Ovary (tissue), 10 donors: ENCODE measurements at places on chromosomes 5 and 9.

- no peak for DNase-seq
- H3K4me1 ChIP-seq = no peaks in the 10 kb centered on the region
- no peaks in the 10 kb centered on the region for H3K36me3 ChIP-seq
- no peaks in the 10 kb centered on the region for H3K27me3 ChIP-seq
- no peak overlapping the region for H3K27ac ChIP-seq
These were observed 154.7 kb upstream of the PHYKPL start for GRCh38 chr5:178387061-178387855.

DNA sequence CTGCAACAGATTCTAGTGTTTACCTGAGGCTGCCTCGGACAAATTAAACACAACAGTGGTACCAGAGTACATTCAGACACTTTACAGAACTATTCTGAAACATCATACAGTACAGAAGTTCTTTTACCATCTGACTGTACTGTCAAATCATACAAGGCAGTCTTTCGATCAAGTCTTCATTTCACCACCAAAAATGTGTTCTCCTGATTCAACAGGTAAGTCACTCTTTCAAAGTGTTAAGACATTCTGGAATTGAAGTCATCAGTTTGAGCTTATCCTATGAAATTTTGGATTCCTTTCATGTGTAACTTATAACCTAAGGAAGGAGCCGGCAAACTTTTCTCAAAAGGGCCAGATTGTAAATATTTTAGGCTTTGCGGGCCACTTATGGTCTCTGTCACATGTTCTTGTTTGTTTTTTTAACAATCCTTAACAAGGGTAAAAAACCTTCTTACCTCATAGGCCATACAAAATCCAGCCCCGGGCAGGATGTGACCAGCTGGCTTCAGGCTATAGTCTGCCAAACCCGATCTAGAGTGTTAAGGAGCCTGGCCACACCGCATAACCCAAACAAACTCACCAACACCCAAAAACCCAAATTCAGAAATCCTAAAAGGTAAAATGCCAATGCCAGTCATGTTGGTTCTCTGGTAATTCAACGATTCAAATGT lies 151.6 kb downstream of the DENND1A start:
- no peak overlapping the region for H3K27ac ChIP-seq
- no peaks in the 10 kb centered on the region for H3K27me3 ChIP-seq
- H3K36me3 ChIP-seq = no peaks in the 10 kb centered on the region
- DNase-seq = no peak

- no peak overlapping the region for H3K4me3 ChIP-seq
- H3K27ac ChIP-seq = no peak overlapping the region
- DNase-seq = peak; percentile 57
- H3K27me3 ChIP-seq = no peaks in the 10 kb centered on the region
- no peaks in the 10 kb centered on the region for H3K4me1 ChIP-seq
- H3K36me3 ChIP-seq = no peaks in the 10 kb centered on the region
These were observed 7.3 kb upstream of the SLC25A51 start for GRCh38 chr9:37911271-37911681.

DNA sequence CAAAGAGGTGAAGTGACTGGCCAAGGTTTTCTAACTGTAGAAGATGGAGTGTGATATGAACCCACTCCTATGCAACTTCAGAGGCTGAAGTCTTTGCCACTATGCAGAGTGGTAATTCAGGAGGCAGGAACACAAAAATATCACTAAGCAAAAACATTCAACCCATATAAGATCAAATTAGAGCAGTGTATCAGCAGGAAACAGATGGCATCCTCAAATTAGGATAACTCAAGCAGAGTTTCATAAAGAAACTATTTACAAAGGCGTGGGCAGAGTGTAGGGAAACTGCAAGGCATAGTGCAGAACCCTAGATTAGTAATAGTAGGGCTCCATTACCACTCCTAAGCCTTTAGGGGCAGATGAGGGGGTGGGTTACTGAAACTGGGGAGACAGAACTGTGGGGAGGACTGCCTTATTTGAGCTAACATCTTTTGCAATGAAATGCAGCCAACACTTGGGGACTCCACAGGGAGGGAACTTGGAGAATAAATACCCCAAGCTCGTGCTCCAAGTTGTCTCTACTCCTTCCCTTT lies 72.2 kb downstream of the PTTG1 start:
- no peak for DNase-seq
- no peak overlapping the region for H3K4me3 ChIP-seq
- H3K27me3 ChIP-seq = no peaks in the 10 kb centered on the region
- no peak overlapping the region for H3K27ac ChIP-seq

DNA sequence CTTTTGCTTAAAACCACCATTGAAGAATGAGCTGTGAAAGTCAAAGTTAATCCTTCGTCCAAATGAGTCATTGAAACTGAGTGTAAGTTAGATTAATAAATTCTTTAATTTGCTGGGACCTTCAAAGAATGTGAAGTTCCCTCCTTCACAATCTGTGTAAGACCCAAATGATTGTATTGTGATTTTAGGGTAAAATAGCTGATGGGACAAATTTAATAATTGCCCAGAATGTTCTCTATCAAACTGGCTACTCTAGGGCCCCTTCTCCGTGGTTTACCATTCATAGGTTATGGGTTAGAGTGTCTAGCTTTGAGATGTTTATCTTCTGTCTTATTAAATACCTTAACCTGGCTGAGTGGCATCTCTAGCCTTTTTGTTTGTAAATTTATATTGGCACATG lies 11.9 kb downstream of the C1QTNF3 start:
- no peaks in the 10 kb centered on the region for H3K4me1 ChIP-seq
- no peaks in the 10 kb centered on the region for H3K36me3 ChIP-seq
- no peaks in the 10 kb centered on the region for H3K27me3 ChIP-seq
- DNase-seq = no peak
- H3K27ac ChIP-seq = no peak overlapping the region

DNA sequence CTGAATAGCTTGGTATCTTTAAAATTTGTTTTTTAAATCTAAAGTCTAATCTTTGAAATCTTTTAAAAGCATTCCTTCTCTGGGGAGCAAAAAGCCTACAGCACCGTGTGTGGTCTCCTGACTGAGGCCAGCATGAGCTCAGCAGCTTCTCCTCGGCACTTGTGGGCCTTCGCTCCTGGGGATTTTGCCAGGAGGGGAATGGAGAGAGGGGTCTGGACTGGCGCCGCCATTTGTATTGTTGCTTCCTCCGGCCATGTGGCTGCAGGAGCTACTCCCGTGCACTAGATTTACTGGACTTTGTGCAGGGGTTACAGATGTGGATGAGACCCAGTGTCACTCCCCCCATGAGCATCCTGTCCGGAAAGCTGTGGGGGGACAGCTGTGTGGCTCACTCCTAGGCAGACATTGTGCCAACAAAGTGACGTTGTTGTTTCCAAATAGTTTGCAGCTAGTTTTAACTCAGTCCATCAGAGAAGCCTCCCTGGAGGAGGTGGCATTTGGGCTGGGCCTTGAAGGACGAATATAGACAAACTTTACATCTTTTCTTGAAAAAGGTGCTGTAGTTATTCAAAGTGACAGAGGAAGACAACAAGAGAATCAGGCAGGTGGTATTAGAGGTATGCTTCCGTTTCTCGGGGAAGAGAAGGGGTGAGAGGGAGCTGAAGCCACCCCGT lies 6.6 kb downstream of the OLFM1 start:
- H3K4me3 ChIP-seq = no peak overlapping the region
- no peaks in the 10 kb centered on the region for H3K36me3 ChIP-seq
- H3K27me3 ChIP-seq = no peaks in the 10 kb centered on the region
- H3K4me1 ChIP-seq = no peaks in the 10 kb centered on the region

DNA sequence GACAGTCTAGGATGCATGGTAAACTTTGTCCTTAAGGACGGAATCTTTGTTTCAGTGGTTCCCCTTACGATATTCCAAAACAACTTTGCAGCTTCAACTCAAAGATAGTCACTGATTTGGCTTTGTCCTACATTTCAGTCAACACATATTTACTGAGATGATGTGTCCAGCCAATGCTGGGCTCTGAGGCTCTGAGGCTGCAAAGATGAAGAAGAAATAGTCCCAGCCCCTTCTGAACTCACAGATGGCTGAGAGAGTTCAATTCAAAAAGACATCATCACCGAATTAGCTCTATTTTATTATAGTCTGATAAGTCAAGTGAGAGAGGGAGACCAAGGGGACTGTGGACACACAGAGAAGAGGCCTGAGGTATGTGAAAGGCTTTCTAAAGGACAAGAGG lies 544.0 kb downstream of the ACTL7B start:
- H3K27me3 ChIP-seq = no peaks in the 10 kb centered on the region
- no peak overlapping the region for H3K27ac ChIP-seq
- DNase-seq = no peak
- H3K4me1 ChIP-seq = no peaks in the 10 kb centered on the region
- H3K36me3 ChIP-seq = no peaks in the 10 kb centered on the region

DNA sequence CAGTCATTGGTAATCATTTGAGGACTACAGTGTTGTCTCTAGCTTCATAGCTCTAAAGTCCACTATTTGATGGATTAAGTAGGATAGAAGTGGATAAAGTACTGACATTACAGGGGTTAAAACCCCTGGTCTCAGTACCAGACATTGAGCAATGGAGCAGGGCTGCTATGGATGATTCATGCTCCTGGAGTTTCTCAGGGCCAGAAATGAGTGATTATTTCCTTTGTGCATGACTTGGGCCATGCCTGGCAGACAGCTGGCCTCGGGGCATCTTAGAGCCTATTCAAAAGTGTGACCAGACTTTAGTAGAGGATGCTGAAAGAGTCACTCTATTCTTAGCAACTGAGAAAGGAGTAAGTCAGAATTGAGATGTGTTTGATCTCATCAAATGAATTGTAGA lies 350.7 kb upstream of the TLE4 start:
- no peak overlapping the region for H3K4me3 ChIP-seq
- H3K27ac ChIP-seq = no peak overlapping the region
- H3K36me3 ChIP-seq = no peaks in the 10 kb centered on the region
- H3K4me1 ChIP-seq = no peaks in the 10 kb centered on the region

DNA sequence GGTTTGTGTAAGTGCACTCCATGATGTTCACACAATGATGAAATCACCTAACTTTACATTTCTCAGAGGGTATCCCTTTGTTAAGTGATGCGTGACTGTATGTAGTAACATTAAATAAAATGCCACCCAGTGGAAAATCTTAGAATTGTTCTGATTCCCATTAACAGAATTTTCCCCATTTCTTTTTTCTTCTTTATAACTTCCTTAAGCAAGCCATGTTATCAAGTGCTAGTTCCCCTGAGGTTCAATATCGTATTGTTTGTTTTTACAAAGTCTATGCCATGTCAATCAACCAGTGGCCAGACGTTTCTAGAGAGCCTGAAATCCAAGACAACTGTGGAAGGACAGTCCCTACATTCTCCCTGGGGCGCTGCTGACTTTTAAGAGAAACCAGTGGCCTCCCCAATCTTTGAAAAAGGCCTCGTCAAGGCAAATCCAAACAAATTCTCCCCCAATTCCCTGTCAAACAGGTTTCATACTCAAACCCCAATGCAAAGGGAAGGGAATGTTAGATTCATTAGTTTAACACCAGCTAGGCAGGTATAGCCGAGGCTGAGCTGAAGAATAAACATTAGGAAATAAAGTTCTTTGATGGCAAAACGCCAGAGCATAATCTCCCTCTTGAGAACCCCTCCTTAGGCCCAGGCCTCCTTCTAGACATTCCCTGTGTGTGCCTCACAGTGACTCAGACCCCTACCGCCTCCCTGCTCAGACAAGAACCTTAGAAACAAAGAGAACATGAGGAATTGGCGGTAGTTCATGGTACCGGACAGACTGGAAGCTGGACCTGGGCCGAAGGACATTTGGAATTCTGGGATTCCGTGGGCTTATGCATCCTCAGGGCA lies 198.7 kb downstream of the GNA14 start:
- DNase-seq = no peak
- H3K27ac ChIP-seq = no peak overlapping the region
- H3K4me3 ChIP-seq = no peak overlapping the region
- H3K4me1 ChIP-seq = no peaks in the 10 kb centered on the region
- H3K27me3 ChIP-seq = no peaks in the 10 kb centered on the region
- H3K36me3 ChIP-seq = no peaks in the 10 kb centered on the region

DNA sequence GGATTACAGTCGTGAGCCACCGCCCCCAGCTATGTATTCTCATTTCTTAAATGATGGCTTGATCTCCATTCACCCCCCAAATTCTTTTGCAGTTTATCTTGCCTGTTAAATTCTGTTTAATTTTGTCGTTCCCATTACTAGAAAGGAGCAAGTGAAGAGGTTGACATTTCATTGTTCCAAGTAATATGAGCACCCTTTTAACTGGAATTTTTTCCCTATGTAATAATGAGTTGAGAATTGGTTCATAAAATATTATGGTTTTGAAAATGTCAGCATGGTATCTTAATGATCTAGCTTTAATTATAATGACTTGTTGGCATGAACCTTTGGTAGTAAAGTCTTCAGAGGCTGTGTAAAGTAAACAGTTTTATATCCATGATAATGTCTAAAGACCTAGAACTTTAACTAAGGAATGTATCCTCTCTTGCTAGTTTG lies 37.4 kb downstream of the F2RL2 start:
- no peaks in the 10 kb centered on the region for H3K36me3 ChIP-seq
- H3K4me3 ChIP-seq = no peak overlapping the region
- H3K27ac ChIP-seq = no peak overlapping the region
- no peaks in the 10 kb centered on the region for H3K27me3 ChIP-seq
- DNase-seq = no peak
- H3K4me1 ChIP-seq = no peaks in the 10 kb centered on the region

DNA sequence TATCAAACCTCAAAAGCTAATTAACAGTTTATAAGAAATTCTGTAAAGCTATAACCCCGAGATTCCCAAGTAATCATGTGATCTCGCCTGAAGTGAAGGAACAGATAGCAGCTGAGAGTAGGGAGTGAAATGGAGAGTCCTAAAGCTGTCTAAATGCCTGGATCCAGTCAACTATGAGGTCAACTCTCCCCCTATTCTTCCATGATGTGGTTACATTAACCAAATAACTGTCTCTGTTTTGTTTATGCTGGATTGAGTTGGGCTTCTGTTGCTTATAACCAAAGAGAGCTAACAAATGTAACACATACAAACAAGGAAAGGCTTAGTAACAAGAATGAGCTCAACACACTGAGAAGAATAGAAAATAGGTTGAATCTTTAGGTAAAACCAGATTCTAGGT lies 41.6 kb downstream of the GKAP1 start:
- DNase-seq = no peak
- H3K4me1 ChIP-seq = no peaks in the 10 kb centered on the region
- no peak overlapping the region for H3K27ac ChIP-seq
- no peak overlapping the region for H3K4me3 ChIP-seq
- H3K27me3 ChIP-seq = no peaks in the 10 kb centered on the region

- H3K4me1 ChIP-seq = peaks cover 4% of the 10 kb centered on the region
- H3K27me3 ChIP-seq = no peaks in the 10 kb centered on the region
- H3K4me3 ChIP-seq = no peak overlapping the region
- H3K36me3 ChIP-seq = no peaks in the 10 kb centered on the region
These were observed 27.1 kb upstream of the BASP1 start for GRCh38 chr5:17190242-17190778.

- H3K4me3 ChIP-seq = no peak overlapping the region
- no peaks in the 10 kb centered on the region for H3K27me3 ChIP-seq
- H3K4me1 ChIP-seq = no peaks in the 10 kb centered on the region
These were observed 92.5 kb downstream of the CEMIP2 start for GRCh38 chr9:71675857-71676165.

GRCh38 chr5:150328515-150328914 lies 25.8 kb upstream of the ARSI start:
- no peaks in the 10 kb centered on the region for H3K4me1 ChIP-seq
- no peaks in the 10 kb centered on the region for H3K27me3 ChIP-seq
- no peak overlapping the region for H3K27ac ChIP-seq

GRCh38 chr5:71891856-71892255 lies 172.8 kb downstream of the CARTPT start:
- no peaks in the 10 kb centered on the region for H3K36me3 ChIP-seq
- H3K4me3 ChIP-seq = no peak overlapping the region
- no peaks in the 10 kb centered on the region for H3K4me1 ChIP-seq
- no peak overlapping the region for H3K27ac ChIP-seq
- no peaks in the 10 kb centered on the region for H3K27me3 ChIP-seq
